ENCODE measurements at places on chromosomes 11 and 22.

DNA sequence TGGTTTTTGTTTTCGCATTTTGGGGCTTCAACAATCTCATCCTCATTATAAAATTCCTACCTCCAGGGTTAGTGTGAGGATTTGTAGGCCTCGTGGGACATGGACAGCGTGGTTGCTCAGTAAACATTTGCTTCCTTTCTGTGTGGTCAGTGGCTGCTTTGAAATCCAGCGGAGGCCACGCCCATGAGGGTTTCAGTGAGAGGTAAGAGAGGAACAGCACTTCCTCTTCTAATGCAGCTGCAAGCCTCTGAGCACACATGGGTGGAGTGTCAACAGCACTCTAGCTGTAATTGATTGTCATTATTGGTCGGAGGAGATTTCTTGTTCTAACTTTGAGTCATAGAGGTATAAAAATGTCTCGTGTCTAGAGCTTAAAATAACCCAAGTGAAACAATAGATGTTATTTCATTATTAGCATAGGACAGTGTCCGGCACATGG lies 6.0 kb upstream of the ARHGAP42 start:
- DNase-seq, result no peak

DNA sequence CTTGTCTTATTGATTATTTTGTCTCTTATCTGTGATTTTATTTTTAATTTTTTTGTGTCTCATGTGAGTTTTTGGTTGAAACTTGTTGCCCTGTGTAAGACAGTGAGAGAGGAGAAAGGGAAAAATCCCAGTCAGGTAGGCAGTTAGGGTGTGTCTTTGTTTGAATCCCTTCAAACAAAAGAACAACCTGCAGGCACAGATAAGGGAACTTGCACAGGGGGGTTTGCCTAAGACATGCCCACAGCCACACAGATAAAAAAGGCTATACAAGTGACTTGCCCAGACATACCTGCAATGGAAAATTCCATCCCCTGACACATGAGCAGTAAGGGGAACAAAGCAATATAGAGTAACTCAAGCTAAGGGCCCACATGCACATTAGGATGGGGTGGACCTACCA lies 127.8 kb upstream of the PLET1 start:
- no peak for DNase-seq

DNA sequence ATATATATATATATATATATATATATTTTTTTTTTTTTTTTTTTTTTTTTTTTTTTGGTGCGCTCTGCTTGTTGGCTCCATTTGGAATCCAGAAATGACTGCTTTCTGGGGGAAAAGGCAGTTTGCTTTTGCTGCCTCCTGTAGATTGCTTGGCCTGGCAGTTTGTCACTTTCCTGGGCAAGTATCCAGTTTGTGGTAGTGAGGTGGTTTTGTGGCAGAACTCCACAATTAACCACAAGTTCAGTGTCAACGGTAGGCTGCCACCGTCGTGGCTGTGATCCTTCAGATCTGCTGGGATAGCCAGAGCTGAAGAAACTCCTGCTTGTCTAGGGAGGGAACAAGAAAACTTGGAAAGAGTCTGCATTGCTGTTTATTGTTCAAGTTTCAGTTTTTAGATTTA lies 5.0 kb upstream of the PDE3B start:
- no peak for DNase-seq

DNA sequence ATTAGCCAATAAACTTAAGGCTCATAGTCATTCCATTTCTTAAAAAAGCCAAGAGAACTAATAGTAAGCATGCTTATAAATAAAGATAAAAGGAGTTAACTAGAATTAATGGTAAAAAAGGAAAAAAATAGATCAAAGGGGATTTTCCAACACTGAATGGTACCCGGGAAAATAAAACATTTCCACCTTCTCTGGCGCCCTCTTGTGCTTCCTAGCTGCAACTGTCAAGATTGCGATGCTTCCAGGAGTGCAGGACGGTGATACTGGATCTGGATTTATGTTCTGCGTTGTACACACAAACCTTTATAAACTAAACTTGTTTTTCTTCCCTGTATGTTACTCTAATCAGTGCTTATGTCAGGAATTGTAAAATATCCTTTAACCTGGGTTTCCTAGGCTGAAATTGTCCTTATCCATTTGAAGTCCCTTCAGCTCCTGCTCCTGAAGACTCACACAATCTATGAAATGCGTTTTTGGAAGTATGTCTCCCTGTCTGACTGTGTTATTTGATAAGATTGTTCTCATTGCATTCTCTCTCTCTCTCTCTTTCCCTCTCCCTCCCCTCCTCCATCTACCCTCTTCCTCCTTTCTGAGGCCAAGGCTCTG lies 9.6 kb upstream of the HTATIP2 start:
- no peak for DNase-seq

DNA sequence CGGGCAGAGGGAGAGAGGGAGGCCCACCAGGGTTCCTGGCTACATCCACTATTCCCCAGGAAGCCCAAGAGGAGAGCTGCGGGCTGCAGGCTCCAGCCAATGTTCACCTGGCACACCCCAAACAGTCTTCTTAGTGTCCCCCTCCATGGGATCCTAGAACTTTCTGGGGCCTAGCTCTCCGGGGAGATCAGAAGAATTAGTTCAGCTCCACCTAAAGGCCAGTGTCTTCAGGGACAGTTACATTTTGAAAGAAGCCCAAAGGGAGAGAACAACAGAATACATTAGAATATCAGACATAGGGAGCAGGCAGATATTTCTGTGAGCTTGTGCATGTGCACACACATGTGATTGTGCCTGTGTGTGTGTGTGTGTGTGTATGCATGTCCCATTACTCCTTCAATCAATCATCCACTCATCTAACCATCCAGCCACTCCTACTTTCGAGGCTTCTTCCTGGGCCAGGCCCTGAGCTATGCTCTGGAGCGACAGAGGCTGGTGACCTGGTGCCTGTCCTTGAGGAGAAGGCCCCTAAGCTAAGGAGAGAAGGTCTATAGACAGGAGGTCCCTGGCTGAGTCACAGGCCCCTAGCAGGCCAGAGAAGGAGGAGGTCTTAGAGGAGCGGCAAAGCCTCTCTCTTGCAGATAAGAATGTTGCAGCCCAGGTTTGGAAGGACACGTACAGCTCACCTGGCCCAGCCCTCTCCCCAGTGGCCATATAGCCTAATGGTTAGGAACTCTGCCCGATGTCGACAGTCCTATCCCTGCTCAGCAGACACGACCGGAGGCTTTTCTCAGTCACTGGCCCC lies 165.5 kb downstream of the DSCAML1 start:
- no peak for DNase-seq

GRCh38 chr11:65578667-65579066 lies 2.8 kb downstream of the EHBP1L1 start:
- no peak for DNase-seq

- no peak for DNase-seq
Measured at GRCh38 chr11:96538104-96538503, 148.3 kb downstream of the JRKL start.

Measured in activated CD8-positive, alpha-beta memory T cell treated with anti-CD3 and anti-CD28 coated beads for 1 hour (primary cell).